ENCODE measurements at places on chromosomes 5 and 9.

GRCh38 chr5:10144040-10144439 is 105.6 kb downstream of the ATPSCKMT start:
- DNase-seq = no peak

DNA sequence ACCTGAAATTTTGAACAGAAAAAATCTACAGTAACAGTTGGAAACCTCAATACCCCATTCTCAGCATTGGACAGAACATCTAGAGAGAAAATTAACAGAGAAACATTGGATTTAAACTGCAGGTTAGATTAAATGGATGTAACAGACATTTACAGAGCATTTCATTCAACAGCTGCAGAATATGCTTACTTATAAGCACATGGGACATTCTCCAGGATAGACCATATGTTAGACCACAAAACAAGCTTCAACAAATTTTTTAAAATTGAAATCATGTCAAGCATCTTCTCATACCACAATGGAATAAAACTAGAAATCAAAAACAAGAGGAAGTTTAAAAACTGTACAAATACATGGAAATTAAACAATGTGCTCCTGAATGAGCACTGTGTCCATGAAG is 316.3 kb downstream of the FAM170A start:
- no peak for DNase-seq

DNA sequence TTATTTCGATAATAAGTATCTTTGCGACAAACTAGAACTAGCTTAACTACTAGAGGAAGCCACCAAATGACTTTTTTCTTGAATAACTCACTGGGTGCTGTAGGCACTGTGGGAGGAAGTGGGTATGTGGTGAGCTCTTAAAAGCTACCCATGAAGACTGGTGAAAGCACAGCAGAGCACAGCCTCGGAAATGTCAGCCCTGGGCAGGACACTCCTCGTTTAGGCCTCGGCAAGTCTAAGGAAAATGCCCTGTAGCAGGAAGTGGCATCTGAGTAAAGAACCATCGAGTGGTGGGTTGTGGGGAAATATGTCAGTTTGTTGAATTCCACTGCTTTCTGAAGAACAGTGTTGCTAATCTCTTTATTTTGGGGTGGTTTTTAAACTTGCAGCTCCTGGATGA is 44.0 kb upstream of the NCS1 start:
- no peak for DNase-seq

GRCh38 chr9:130947618-130948140 is 8.6 kb upstream of the FIBCD1 start:
- DNase-seq = no peak

DNA sequence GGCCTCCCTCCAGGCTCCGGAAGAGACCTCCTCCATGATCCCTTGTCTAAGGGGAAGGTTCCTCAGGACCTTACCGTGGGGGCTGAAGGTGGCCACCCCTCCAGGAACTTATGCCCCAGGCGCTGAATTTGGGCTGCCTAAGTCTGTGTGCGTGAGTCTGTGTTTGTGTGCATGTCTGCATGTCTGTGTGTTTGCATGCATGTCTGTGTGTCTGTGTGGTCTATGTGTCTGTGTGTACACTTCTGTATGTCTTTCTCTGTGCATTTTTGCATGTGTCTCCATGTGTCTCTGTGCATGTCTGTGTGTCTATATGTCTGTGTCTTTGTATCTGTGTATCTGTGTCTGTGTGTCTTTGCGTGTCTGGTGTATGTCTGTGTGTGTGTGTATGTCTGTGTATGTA is 20.5 kb downstream of the ABO start:
- DNase-seq = no peak

GRCh38 chr9:110900456-110900855 is 137.8 kb downstream of the LPAR1 start:
- peak; percentile 61 for DNase-seq

All from iris pigment epithelial cell (primary cell).